Suppressor macrophage (primary cell): ENCODE measurements at places on chromosomes 5 and 9.

DNA sequence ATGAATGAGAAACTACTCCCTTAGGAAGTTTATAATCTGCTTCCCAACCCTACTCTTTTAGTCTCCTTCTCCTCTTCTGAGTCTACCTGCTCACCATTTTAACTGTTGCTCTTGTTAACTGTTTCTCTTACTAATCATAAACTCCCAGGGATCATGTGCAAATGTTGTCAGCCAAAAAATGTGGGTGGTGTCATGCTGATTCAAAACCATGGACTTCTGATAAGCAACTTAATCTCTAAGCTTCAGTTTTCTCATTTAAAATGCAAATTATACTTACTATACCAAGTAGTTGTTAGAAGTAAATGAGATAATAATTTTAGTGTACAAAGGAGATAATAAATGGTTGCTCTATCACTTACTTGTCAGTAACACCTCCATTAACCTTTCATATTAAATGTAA is 45.9 kb upstream of the TLX3 start:
- no peak for DNase-seq

GRCh38 chr5:40646266-40646665 is 33.4 kb upstream of the PTGER4 start:
- no peak for DNase-seq

DNA sequence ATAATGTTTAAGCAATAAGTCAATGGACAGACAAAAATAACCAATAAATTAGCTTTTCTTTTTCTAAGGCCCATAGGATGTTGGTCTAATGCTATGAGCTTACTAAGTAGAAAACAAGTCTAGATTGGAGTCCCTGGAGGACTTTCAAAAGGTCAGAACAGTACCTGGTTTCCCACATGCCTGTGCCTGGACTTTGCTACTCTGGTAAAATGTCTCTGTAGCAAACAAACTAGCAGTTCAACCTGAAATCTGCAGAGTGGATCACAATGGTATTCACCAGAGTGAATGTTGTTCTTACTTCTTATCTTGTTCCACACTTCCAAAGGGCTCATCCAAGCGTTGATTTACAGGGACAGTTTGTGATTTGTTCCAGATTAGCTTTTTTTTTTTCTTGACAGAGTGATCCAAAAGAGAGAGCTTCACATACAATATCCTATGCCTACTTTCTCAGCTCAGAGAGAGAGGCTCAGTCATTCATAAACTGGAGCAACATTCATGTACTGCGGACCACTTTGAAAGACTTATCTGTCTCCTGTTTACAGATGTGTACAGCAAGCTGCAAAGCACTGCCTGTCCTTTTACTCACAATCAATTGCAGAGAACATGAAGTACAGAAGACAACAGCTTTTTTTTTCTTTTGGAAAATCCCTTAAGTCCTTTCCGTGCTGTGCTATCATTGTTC is 466.1 kb downstream of the SPATA31D1 start:
- DNase-seq, result no peak

DNA sequence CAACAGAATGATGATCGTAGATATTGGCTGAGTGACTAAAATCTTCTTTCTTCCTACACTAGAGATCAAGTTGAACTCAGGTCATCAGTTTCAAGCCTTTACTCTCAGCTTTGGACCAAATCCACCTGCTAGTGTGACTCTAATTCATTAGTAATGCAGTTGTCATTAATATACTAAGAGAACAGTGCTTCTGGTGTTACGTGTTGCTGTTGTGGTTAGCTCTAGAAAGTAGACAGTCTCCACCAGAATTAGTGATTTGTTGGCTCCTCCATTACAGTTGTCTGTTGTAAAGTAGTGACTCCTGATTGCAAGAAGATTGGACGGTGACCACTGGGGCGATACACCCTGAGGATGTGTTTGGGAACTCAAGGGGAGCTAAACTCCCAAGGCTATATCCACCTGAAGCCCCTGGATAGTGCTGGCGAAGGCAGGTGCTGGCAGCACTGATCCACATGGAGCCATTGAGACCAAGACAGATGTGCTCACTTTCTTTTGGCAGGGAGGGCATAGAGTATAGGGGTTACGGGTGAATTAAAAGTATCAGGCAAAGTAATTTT is 3.1 kb downstream of the CAMK4 start:
- DNase-seq, result no peak

GRCh38 chr9:89706731-89707191 is 101.9 kb downstream of the GADD45G start:
- no peak for DNase-seq
